ENCODE measurements at places on chromosomes 11 and 22. TPM values are rescaled to one million over a fixed set of nuclear protein-coding genes. Genes with fewer than 3 reads are reported as not detected.

GRCh38 chr11:61783717-61784505 lies 8.5 kb downstream of the TMEM258 start:
- no peak for DNase-seq

- no peak for DNase-seq
Measured at GRCh38 chr11:29124470-29124869, 892.4 kb downstream of the KCNA4 start.

Gene SLC37A2
- 0.27 TPM for total RNA-seq

- DNase-seq: no peak
Measured at GRCh38 chr22:24112188-24112587, 69.1 kb upstream of the SUSD2 start.

Gene BTG4
- total RNA-seq: not detected

- DNase-seq: no peak
Measured at GRCh38 chr22:31400023-31400397, 606 bp downstream of the DRG1 start.

GRCh38 chr11:74685905-74686304 lies 45.3 kb downstream of the CHRDL2 start:
- no peak for DNase-seq

Gene IGF2
- total RNA-seq: under 0.01 TPM

GRCh38 chr22:44279069-44279360 lies 33.7 kb downstream of the SHISAL1 start:
- DNase-seq: no peak

Gene SLC5A1
- not detected for total RNA-seq

Gene SAA2
- not detected for total RNA-seq

- no peak for DNase-seq
Measured at GRCh38 chr11:95200781-95201457, 30.1 kb downstream of the SESN3 start.

- DNase-seq: no peak
Measured at GRCh38 chr11:23725752-23726151, 771.1 kb upstream of the LUZP2 start.

DNA sequence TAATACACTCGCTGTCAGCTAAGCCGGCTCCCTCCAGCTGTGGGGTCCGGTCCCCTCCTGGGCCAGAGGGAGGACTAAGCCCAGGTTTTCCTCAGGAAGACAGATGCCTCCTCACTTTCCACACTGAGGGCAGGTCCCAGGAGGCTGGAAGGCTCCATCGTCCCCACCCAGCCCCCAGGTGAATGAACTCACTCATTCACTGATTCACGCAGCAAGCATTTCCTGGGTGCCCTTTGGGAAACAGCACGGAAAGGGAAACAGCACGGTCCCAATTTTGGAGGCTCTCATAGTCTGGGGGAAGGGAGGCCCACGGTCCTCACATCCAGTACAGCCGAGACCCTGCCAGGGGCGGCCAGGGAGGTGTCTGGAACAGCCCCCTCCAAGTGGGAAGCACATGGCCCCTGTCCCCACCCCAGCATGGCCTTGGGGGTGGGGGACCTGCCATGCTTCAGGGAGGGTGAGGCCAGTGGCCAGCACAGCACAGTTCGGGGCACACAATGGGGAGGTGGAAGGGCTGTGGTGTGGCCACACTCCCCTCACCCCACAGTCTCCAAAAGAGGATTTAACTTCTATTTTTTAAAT lies 9.3 kb upstream of the TH start:
- no peak for DNase-seq

DNA sequence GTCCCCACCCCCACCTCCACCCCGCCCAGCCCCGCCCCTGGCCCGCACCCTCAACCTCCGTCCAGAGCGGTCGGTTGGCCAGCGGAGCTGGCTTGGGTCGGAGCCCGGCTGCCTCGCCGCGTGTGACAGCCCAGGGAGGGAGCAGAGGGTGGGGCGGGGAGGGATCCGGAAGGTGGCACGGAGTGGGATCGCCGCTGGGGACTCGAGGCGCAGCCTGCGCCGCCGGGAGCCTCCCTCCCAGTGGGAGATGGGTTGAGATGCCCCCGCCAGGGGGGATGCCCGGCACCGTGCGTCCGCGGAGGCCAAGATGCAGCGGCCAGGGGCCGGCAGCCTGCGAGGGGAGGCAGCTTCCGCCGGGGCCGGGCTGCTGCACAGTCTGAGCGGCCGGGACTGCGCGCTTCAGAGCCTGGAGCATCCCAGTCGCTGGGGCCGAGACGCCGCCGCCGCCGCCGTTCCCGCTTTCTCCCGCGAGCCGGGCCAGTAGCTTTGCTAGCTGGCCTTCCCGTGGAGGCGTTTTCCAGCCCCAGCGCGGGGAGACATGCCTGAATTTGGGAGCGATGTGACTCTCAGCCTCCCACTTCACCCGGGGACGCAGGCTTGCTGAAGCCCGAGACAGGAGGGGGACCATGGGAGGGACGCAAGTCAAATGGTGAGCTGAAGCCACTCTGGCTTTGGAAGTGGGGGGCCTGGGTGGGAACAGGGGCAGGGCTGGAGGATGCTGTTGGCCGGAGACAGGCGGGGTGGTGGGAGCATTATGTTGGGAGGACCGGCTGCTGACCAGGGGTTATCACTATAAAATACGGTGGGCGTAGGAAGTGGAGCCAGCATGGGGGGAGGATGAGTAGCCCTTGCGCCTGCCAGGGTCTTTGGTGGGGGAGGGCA lies 40.2 kb downstream of the DIXDC1 start:
- no peak for DNase-seq

DNA sequence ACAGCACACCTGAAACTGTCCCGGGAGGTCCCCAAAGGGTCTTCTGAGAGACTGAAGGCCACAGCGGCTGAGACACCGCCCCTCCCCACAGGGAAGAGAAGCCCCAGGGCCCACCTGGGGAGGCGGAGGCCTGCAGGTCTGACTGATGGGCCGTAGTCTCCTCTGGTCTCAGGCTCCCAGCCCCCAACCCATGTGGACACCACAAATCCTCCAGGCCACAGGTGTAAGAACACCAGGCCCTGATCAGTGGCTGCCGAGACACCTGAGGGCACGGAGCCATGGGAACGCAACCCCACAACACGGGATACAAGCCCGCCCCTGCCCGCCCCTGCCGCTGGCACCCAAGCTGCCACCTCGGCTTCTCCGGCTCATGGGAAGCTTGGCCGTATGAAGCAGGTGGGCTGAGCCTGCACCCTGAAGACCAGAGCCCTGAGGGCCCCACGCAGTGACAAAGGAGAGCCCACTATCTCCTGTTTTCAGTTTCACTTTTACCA lies 46.3 kb downstream of the BRD1 start:
- no peak for DNase-seq

DNA sequence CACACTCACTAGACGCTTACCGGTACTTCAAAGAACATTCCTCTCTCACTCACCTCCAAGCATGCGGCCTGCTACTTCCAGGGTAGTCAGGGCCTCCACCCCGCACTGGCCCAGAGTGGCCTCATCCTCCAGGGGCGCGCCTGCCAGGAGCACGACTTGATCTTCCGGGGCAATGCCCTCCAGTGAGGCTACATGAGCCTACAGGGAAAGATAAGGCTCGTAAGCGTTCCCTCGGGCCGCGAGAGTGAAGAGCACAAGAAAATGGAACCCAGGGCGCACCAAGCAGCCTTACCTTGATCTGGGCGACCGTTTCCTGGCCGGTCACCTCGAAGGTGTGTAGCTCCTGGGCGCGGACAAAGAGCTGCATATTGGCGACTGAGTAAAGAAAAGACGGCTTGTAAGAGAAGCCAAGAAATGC lies 478 bp downstream of the FAU start:
- no peak for DNase-seq

DNA sequence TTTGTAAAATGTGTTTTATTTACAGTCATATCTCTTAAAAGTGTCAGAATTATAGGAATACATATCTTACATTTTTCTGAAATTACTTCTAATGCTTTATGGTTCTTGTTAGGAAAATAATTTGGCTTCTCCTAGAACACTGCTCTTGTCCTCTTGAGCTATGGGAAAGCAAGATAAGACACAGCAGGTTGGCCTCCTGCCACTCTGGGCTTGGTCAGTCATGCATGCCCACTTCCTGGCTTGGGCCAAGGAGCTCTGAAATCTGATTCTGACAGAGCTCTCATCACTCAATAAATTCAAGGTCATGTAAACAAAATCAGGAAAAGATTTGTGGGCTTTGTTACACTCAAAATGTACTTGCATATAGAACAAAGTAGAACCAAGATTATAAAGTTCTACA lies 1036.0 kb downstream of the OPCML start:
- DNase-seq: no peak

Gene DUSP8
- 1.1 TPM for total RNA-seq

DNA sequence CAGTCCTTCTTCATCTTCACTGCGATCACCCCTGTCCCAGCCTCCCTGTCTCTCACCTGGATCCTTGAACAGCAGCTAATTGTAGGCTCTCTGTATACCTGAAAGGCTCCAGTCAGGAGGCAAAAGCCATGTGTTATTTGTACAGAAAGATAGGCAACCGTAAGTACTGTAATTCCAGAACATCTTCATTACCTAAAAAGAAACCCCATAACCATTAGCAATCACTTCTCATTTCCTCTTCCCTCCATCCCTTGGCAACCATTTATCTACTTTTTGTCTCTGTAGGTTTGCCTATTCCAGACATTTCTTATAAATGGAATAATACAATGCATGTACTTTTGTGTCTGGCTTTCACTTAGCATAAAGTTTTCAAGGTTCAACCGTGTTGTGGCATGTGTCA lies 17.8 kb downstream of the NAGA start:
- no peak for DNase-seq

Gene LARGE2
- 0.27 TPM for total RNA-seq

Gene IL17RA
- 8.1 TPM for total RNA-seq

Gene SPDYC
- not detected for total RNA-seq

GRCh38 chr11:3014057-3014938 lies 22.2 kb upstream of the NAP1L4 start:
- no peak for DNase-seq

Gene ABCC8
- total RNA-seq: 0.27 TPM

- DNase-seq: no peak
Measured at GRCh38 chr11:129423426-129423825, 47.8 kb downstream of the BARX2 start.

Gene OR5I1
- not detected for total RNA-seq

Gene OR8K1
- not detected for total RNA-seq

Gene CTSC
- 71.9 TPM for total RNA-seq

DNA sequence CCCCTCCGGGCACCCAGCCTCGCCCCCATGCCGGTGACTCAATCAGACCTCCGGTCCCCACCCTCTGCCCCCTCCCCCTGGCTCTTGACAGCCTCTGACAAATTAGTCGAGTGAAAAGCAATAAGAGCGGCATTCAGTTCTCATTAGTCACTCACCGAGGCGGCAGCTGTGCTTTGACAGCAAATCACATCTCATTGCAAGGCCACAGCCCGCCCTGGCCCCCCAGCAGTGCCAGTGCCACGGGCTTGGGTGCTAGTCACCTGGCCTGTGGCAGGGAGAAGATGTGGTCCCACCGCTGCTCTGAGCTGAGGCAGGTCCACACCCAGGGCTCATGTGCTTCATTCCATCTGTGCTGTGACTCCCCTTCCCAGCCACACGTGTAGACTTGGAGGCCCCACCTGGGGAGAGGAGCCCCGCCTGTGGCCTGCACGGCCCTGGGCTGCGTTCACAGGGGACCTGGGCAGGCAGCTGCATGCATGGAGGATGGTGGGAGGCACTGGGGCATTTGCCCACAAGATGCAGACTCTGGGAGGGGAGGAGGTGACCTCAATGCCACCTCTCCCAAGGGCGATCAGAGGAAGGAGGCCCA lies 7.4 kb upstream of the TH start:
- DNase-seq: no peak

DNA sequence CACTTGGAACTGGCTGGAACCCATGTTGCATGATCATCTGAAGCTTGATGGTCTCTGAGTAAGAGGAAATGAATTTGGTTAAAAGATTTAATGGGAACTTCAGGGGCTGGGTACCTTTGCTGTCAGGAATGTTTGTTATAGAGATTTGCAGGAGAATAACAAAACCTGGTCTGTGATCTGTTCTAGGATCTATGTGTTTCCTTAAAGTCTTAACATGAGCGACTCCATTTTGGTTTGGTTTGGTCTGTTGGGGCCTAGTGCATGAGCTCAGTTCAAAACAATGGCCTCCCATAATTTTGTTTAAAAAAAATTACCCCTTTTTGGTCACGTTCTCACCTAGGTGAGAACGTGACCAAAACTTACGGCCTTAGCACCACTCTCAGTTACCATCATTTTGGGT lies 28.1 kb downstream of the TSKU start:
- DNase-seq: no peak

GRCh38 chr11:41836431-41836830 lies 377.0 kb upstream of the LRRC4C start:
- no peak for DNase-seq

- DNase-seq: no peak
Measured at GRCh38 chr11:33214187-33214586, 43.0 kb upstream of the HIPK3 start.
